Fibroblast of skin of right quadriceps (primary cell): ENCODE measurements at places on chromosomes 16 and 17.

- DNase-seq = peak; percentile 84
Observed at GRCh38 chr17:21551081-21551881, 141.0 kb upstream of the KCNJ18 start.

GRCh38 chr17:44105941-44106340, 17.5 kb downstream of the HDAC5 start:
- no peak for DNase-seq

GRCh38 chr16:6149031-6149430, 1051.4 kb upstream of the EEF2KMT start:
- no peak for DNase-seq

GRCh38 chr16:48511071-48511540, 98.9 kb downstream of the N4BP1 start:
- DNase-seq = peak; percentile 78
